ENCODE measurements at places on chromosomes 4 and X.
A peak's percentile ranks its signal among the peaks of the same experiment; 100 is the strongest.

DNA sequence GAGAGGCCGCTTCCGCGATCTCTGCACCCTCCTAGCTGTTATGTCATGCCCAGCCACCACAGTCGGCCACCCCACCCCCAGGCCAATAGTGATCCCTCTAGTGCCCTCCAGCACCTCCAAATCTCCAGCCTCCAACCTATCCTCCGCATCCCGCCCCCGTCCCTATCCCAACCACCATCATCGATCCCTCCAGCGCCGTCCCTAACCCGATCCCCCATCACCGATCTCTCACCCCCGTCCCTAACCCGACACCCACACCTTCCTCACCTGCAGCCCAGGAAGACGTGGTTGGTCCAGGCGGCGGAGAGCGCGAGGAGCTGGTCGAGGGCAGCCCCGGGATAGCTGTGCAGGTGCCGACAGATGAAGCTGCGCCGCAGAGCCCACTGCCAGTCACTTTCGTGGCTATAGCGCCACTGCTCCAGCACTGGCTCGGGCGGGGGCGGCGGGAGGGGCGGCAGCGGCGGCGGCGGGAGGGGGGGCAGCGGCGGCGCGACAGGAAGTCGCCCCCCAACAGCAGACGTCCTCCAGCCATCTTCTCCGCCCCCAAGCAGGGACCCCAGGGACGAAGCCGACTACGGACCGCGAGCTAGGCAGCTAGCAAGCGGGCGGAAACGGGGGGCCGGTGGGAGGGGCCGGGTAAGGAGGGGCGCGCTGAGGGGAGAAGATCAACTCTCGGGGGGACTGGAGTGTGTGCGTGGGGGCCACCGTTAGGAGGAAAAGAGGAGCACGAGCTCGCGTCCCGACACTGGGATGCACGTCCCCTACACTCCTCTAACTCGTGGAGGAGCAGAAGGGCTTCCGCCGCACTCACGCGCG, 552 bp downstream of the NKRF start:
- DNase-seq, result peak; percentile 19

DNA sequence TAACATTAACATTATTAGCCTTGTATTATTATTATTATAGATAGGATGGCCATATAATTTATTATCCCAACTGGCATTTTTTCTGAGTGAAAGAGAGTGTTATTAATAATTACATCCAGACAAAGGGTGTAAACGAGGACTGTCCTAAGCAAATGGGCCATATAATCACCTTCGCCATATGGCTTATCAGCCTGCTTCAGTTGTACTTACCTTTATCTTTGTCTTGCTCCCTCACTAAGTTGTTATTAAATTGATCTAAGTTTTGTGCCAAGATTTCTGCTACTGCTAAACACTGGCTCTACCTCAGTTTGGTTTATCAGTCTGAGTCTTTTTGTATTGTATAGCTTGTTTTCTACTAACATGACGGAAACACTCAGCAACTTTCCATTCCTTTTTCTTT, 76.9 kb downstream of the STIM2 start:
- DNase-seq, result no peak

DNA sequence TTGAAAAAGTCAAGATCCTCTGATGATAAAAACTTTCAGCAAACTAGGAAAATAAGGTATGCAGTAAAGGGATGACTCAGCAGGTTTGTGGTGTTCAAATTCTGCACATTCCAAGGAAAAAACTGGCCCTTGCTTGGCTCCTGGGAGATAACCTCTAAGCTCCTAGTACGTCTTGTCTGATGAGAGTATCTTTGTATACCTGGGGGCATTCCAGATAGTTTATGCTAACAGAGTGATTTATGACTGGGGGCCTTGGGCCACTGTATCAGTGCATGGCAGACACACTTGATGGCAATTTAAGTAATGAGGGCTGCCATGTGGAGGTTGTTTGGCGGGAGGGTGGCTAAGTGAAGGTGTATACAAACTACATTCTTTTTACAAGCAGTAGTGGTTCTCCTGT, 56.9 kb downstream of the NSG1 start:
- no peak for DNase-seq

- no peak for DNase-seq
Observed at GRCh38 chr4:38210396-38211114, 250.4 kb downstream of the PTTG2 start.

GRCh38 chr4:125283707-125284279, 31.0 kb upstream of the FAT4 start:
- DNase-seq, result no peak

- no peak for DNase-seq
Observed at GRCh38 chr4:151676301-151676700, 84.5 kb downstream of the GATB start.

- DNase-seq, result no peak
Observed at GRCh38 chrX:135403374-135403773, 18.4 kb upstream of the SMIM10L2A start.

DNA sequence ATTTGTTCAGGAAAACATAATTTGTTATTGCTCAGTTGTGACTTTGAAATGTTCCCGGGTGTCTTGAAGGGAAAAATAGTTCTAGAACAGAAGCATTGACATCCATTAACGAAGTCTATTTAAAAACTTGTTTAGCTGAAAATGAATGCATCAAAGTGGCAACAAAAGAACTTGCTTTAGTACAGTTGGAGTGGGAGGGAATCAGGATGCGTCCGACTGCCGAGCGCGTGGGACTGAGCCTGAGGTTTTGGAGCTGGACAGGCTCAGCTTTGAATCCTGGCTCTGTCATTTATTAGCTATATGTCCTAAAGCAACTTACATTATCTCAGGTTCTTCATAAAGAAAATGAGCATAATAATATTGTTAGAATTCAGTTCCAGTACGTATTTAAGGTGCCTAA, 9.0 kb upstream of the ERVMER34-1 start:
- DNase-seq, result no peak

DNA sequence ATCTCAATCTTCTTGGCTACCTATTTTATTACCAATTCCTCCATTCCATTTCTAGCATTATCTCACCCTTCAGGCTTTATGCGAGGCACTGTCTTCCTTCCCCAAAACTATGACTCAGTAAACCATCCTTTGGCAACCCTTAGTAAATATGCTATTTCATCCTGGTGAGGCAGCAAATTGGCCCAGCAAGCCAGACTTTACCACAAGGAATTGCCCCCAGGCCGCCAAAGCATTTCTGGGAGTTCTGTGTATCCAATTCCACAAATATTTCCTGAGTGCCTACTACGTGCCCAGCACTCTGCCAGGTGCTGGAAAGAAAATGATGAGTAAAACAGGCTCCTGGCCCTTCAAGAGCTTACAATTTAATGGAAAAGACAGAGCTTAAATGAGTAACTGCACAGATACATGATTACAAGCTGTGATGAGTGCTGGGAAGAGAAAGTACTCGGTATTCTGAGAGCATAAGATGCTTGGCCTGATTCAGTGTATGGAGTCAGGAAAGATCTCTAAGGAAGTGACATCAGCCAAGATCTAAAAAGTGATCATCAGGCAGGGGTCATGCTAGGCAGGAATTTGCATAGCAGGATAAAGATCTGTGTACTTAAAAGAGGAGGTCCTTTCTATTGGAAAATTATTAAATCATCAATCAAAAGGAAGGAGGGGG, 193.8 kb downstream of the ADAMTS3 start:
- no peak for DNase-seq

DNA sequence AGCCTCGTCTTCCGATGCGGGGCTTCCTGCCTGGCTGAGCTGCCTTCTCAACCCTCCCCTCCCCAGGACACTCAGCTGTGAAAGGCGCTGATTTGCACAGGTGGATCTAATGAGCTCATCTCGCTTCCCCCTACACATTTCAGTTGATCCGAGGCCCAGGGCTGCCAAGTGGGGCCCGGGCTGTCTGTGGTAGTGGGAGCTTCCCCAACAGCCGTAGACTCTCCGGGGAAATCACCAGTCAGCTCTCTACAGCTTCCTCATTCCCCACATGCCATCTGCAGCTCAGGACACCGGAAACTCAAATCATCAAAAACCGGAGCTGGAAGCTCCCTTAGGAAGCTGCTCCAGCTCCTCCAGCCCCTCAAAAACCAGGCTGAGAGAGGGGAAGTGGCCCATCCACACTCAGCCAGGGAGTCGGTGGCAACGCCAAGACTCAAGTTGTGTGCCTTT, 56.2 kb downstream of the SMIM20 start:
- no peak for DNase-seq

DNA sequence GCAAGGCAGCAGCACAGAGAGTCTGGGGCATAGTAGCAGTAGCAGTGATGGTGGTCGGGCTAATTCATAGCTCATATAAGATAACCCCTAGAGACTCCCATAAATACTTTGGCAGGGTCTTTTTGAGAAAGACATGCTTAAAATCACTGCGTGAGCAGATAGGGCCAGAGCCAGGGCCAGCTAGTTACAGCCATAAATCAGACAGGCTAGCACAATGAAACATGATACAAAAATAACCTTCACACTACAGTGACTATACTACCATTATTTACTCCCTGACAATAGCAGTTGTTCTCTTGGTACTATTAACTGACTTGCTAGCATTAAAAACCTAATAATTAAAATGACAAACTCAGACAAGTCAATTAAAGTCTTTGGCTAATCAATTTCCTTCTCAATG, 295.9 kb downstream of the SMARCA1 start:
- DNase-seq, result no peak

DNA sequence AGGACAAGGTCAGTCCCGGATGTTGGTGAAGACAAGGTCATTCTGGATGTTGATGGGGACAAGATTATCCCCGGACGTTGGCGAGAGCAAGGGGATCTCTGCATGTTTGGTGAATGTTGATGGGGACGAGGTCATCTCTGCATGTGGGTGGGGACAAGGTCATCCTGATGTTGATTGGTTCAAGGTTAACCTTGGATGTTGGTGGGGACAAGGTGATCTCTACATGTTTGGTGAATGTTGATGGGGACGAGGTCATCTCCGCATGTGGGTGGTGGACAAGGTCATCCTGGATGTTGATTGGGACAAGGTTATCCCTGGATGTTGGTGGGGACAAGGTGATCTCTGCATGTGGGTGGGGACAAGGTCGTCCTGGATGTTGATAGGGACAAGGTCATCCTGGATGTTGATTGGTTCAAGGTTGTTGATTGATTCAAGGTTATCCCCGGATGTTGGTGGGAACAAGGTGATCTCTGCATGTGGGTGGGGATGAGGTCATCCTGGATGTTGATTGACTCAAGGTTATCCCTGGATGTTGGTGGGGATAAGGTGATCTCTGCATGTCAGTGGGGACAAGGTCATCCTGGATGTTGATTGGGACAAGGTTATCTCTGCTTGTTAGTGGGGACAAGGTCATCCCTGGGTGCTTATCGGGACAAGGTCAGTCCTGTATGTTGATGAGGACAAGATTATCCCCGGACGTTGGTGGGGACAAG, 28.8 kb upstream of the PLCXD1 start:
- DNase-seq, result no peak

GRCh38 chrX:154028502-154029184, 8.9 kb upstream of the IRAK1 start:
- DNase-seq, result no peak

- no peak for DNase-seq
Observed at GRCh38 chr4:79249881-79250503, 75.9 kb downstream of the NAA11 start.

GRCh38 chr4:187073820-187074219, 350.2 kb upstream of the FAT1 start:
- DNase-seq, result no peak

DNA sequence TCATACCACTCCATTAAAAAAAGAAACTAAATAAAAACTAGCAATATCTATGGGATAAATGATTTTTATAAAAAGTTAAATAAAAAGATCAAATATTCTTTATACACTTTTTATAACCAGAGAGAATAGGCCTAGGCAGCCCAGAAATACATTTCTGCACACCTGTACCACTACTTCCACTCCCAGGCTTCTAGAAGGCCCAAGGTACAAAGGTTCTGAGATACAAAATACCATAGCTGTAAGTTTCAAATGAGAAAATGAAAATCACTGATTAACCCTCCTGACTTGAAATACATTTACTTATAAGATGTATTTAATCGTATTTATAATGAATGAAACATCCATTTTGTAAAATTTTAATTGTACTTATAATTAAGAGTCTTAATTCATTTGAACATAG, 226.5 kb upstream of the MAB21L2 start:
- no peak for DNase-seq

GRCh38 chrX:28278726-28279125, 297.5 kb upstream of the DCAF8L1 start:
- no peak for DNase-seq

- no peak for DNase-seq
Observed at GRCh38 chrX:118652717-118653116, 74.7 kb upstream of the IL13RA1 start.

DNA sequence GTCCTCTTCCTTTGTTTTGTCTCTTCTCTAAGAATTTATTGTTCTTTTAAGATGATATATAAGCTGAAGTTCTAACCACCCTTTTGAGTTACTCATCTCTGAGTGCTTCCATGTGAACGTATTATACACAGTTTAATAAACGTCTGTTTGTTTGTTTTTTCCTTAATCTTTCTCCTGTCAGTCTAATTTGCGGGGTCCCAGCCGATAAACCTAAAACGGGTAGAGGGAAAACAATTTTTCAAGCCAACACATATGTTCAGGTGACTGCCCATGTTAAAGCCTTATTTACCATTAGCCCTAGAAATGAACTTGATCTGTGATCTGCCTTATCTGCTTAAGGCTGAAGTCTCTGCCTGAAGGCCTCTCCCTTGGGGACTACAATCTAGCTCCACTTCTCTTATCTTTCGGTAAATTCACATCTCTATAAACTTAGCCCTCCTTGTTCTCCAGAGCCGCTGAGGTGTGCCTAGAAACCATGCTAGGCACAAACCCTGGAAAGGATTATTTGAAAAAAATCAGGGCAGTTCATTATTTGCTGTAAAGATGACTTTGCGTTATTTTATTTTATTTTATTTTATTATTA, 158.8 kb downstream of the CAMK2D start:
- no peak for DNase-seq

DNA sequence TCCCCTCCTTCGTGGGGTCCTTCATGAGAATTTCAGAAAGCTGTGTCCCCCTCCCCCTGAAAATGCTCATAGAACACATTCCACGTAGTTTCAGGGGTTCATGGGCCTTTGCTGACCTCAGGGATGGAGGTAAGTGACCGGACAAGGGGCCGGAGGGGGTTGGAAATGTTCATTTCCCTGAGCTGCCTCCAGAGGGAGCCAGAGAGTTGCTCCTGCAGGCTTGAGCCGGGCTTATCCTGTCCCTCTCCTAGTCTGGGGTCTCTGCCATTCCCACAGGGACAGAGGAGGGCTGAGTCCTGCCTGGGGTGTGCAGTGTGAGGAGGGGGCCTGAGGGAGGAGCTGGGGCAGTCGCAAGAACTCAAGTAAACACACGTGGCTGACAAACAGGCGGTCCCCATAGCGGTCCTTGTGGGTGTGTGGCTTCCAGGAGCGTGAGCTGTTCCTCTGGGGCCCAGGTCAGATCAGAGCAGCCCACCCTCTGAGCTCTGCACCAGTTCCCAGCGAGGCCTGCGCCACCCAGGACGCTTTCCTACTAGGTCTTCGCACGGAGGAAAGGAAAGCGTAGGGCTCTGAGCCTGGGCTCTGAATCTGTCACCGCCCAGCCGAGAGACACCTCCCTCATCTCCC, 62.5 kb downstream of the WFS1 start:
- DNase-seq, result no peak

DNA sequence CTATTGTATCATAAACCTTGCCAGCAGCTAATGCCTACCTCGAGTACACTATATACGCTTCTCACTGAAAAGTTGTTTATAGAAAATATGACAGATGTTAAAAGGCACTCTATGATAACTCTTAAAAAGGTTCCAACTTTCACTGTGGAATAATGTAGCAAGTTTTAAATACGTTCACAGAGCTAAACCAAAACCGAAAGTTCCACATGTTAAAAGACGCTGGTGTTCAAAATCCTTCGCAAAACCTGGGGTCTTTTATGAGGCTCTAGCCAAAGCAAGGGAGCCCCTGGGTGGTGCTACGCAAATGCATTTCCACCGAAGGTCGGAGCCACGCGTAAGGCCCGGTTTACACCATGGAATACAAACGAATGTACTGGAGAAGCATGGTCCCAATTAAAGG, 103.7 kb upstream of the TENM3 start:
- no peak for DNase-seq
